ENCODE measurements at places on chromosomes 7 and 10.

- no peak for DNase-seq
These were observed 2.3 kb downstream of the HNRNPA2B1 start for GRCh38 chr7:26198133-26198780.

DNA sequence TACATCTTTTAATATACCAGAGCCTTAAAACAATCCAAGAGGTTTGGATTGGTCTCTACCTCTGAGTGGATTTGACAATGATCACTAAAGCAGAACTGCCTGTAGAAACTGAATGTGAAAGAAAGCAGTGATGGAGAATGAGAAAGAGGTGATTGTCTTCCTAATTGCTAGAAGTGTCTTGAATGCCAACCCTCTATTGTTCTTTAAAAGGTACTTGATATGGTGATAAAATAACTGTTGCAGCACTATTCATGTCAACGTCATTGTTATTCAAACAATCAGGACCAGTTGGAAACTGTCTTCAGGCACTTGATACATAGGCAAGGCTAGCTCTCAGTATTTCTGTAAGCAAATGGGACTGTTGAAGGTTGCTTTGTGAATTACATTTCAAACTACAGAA is 47.9 kb upstream of the ITPRID1 start:
- no peak for DNase-seq

GRCh38 chr7:107526672-107527071 is 37.0 kb downstream of the COG5 start:
- no peak for DNase-seq

GRCh38 chr7:101085162-101085964 is at the start of gene TRIM56:
Gene TRIM56, plus strand, starts transcription at chr7:101085481. Its CDS starts 1,832 bp downstream, at chr7:101087313.
- peak; percentile 53 for DNase-seq

GRCh38 chr7:95690367-95690947 is 81.9 kb upstream of the DYNC1I1 start:
- no peak for DNase-seq

DNA sequence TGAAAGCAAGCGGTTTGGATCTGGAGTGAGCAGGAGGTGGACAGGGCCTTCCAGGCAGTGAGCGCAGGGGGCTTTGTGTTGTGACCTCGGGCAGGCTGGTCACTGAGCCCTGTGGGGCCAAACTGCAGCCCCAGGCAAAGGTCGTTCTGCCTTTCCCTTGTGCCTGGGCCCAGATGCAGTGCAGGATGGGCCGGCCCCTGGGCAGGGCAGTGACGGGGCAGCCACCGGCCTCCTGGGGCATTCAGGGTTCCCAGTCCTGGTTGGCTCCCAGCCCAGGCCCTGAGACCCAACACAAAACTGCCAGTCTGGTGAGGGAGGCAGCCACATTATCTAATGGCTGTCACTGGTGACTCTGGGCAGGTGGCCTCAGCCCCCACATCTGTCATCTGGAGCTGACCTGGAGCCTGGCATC is 7.1 kb downstream of the ARPC1B start:
- DNase-seq: no peak

GRCh38 chr7:30682212-30683083 is at the start of gene CRHR2:
Gene CRHR2, minus strand, starts transcription at chr7:30682456. Its CDS starts 176 bp downstream, at chr7:30682280.
- DNase-seq: no peak

GRCh38 chr10:73768881-73769280 is 13.0 kb upstream of the CHCHD1 start:
- peak; percentile 37 for DNase-seq

Measured in stimulated activated CD8-positive, alpha-beta memory T cell treated with anti-CD3 and anti-CD28 coated beads, Interleukin-7, amount 100 ng/mL, for 1 hour (primary cell).